Fibroblast of skin of right quadriceps (primary cell): ENCODE measurements at places on chromosomes 5 and 9.

DNA sequence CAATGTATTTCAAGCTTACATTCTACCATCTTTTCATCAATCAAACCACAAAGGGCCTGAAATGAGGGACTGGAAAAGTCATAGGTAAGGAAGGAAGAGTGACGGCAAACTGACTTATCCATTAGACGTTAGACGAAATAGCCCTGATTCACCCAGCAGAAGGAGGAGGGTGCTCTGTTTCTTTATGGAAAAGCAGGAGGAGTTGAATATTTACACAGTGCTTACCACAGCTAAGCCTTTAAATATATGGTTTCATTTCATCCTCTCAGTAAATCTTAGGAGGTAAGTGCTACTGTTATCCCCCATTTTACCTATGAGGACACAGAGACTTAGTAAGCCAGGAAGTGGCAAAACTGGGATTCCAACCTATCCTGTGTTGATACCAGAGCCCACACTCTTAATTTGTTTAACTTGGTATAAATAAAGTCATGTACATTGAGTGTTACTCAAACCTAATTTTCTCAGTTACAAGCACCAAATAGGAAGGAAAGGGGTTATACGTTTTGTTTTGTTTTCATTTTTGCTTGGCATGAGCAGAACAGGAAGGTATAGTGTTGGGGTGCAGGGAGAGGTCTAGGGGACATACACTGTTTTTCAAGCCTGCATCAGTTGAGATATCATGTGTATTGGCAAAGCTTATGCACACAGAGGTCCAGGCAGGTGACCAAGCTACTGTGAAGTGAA is 98.1 kb upstream of the IFNK start:
- DNase-seq, result no peak

DNA sequence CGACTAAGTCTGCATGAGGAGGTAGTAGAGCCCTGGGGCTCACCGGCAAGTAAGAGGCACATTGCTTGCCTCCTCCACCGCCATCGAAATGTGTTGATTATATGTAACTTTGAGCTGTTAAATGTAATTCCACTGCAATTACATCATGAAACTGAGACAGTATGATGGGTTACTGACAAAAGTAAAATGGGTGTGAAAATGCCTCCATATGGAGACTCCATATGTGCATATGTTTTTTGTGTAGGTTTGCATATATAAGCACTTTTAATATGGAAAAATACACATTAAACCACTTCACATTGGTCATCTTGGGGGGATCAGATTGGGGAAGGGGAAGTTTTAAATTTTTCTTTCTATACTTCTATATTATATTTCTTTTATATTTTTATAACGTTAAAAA is 29.8 kb downstream of the NFIL3 start:
- DNase-seq, result no peak

DNA sequence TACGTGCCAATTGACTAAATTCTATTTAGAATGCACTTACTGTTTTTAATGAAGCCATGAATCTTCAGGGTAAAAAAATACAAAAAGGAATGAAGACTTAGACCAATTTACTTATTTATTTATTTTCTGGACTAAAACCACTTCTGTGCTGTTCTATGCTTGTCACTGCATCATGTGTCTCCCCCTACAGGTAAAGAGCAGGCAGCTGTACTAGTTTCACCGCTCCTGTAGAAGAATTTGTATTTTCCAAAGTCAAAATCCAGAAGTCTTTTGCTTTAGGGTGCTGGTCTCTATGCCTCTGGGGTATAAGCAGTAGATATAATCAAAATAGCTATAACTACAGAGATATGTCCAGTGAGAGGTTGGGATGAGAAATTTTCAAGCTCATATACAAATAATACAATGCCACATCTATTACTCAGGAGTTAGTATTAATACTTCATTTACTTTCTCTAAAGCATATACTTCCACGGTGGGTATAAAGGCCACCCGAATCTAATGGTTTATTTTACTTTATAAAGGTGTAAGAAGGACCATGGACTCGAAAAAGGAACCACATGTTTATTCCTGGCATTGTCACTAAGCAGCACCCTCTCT is 591.5 kb downstream of the RAB3C start:
- DNase-seq, result peak; percentile 80

GRCh38 chr5:180084638-180085561 is 13.3 kb upstream of the RNF130 start:
- DNase-seq, result no peak
